ENCODE measurements at places on chromosomes 13 and 19.
A peak's percentile ranks its signal among the peaks of the same experiment; 100 is the strongest.

DNA sequence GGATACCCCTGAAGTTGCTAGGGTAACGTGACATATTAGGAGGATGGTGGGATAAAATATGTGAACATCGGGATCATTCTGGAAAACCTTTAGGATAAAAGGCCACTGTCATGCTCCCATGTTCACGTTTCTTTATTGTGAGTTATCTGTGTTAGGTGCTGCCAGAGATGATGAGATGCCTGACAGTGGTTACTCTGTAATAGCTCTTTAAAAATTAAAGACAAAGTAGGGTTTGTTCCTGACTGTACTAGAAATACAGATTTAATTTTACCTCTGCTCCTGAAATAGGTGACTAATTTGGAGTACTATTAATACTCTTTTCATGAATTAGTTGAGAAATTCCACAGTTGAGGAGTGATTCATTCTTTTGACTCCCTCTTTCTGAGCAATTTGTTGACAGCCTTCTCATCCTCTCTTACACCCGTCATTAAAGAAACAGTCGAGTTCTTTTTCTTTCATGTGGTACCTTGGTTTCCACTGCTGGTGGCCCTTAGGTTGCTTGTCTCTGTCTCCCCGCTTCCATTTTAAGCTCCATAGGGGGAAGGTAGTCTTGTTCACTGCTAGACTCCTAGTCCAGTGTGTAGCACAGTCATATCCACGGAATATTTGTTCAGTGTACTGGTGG is 28.4 kb downstream of the SAE1 start:
- peak; percentile 72 for DNase-seq

DNA sequence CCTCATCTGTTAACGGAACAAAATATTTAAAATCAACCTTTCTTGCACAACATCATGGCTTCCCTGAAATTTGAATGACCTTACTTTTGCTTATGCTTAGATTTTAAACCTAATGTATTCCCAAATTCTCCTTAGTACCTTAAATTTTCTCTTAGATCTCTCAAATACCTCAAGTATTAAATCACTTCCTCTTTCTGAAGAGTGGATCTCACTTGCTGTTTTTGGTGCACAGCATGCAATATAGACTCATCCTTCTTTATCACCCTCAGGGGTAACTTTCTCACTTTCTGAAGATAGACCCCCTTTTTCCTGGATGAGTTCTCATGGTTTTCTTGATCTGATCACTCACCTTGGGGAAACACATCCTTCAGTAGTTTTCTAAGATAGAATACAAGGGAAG is 871.7 kb downstream of the DACH1 start:
- DNase-seq = no peak

DNA sequence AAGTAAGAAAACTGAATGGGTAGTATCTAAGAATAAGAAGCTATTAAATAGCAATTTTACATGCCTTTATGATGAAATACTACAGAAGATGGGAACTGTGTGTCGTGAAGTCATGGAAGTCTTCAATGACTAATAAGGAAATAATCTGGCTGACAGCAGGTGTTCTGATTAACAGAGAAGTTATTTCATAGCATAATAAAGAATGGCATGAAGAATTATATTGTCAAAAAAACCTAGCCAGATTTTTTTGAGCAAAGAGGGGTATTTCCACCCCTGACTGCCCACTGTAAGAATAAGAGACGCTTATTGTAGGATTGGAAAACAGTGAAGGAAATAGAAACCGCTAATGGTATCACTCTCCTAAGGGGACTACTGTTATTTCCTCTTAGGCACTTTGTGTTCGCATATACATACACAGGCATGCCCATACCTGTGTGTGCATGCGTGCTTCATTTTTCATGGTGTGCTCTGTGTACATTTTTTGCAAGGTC is 318.8 kb downstream of the SHISA2 start:
- DNase-seq = no peak

- no peak for DNase-seq
Measured at GRCh38 chr19:54035215-54036178, 28.2 kb downstream of the VSTM1 start.

Data from CD4-positive, alpha-beta T cell treated with Interleukin-15 for 4 hours (primary cell).